ENCODE measurements at places on chromosomes 1 and 21.

DNA sequence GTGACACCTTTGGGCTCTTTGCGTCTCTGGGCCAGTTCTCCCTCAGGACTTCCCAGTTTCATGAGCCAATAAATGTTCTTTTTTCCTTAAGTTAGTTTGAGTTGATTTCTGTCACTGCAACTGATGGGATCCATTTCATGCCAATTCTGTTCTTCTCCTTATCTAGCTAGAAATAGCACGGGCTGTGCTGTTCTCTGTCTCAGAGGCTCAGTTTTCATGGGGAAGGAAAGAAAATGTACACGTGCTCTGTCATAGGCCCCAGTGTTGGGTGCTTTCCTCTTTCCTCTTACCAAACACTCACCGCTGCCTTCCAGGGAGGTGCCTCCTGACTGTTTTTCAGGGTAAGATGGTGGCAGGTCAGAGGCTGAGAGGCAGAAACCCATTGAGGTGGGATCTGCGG lies 43.2 kb upstream of the ACTL8 start:
- no peaks in the 10 kb centered on the region for H3K27me3 ChIP-seq
- no peaks in the 10 kb centered on the region for H3K4me1 ChIP-seq
- no peak overlapping the region for H3K4me3 ChIP-seq
- H3K36me3 ChIP-seq, result no peaks in the 10 kb centered on the region
- no peak overlapping the region for H3K27ac ChIP-seq
- DNase-seq, result no peak

- no peak for DNase-seq
- H3K4me1 ChIP-seq, result no peaks in the 10 kb centered on the region
- no peaks in the 10 kb centered on the region for H3K36me3 ChIP-seq
- H3K27me3 ChIP-seq, result peaks cover 5% of the 10 kb centered on the region
- H3K4me3 ChIP-seq, result no peak overlapping the region
Observed at GRCh38 chr1:39827201-39827600, 38.5 kb upstream of the BMP8B start.

GRCh38 chr1:72830606-72831390 lies 548.5 kb upstream of the NEGR1 start:
- H3K4me3 ChIP-seq, result no peak overlapping the region
- H3K27me3 ChIP-seq, result no peaks in the 10 kb centered on the region
- H3K36me3 ChIP-seq, result no peaks in the 10 kb centered on the region
- H3K4me1 ChIP-seq, result no peaks in the 10 kb centered on the region
- no peak overlapping the region for H3K27ac ChIP-seq

GRCh38 chr1:212310383-212310782 lies 25.2 kb downstream of the PPP2R5A start:
- H3K27ac ChIP-seq, result no peak overlapping the region
- H3K27me3 ChIP-seq, result no peaks in the 10 kb centered on the region
- H3K36me3 ChIP-seq, result peaks cover 37% of the 10 kb centered on the region
- DNase-seq, result no peak
- no peak overlapping the region for H3K4me3 ChIP-seq

- no peak overlapping the region for H3K4me3 ChIP-seq
- H3K4me1 ChIP-seq, result no peaks in the 10 kb centered on the region
- no peak for DNase-seq
- H3K27ac ChIP-seq, result no peak overlapping the region
- no peaks in the 10 kb centered on the region for H3K36me3 ChIP-seq
Observed at GRCh38 chr1:75502776-75503175, 108.1 kb downstream of the SLC44A5 start.
